ENCODE measurements at places on chromosomes 2 and 18. TPM values are rescaled to one million over a fixed set of nuclear protein-coding genes. Genes with fewer than 3 reads are reported as not detected.

Gene EVX2
- total RNA-seq = not detected

Gene OSR1
- 5.8 TPM for total RNA-seq

Gene SLC30A3
- total RNA-seq = 3.6 TPM

Gene TWIST2
- total RNA-seq = 8.6 TPM

Gene TNFAIP6
- total RNA-seq = 1.2 TPM
